Stimulated activated naive B cell treated with anti-CD40 and anti-IgM and Interleukin-4, amounts not matched to agents 10 μg/mL and 1 μg/mL and 100 μg/mL, for 72 hours (primary cell): ENCODE measurements at places on chromosomes 3 and 15.

DNA sequence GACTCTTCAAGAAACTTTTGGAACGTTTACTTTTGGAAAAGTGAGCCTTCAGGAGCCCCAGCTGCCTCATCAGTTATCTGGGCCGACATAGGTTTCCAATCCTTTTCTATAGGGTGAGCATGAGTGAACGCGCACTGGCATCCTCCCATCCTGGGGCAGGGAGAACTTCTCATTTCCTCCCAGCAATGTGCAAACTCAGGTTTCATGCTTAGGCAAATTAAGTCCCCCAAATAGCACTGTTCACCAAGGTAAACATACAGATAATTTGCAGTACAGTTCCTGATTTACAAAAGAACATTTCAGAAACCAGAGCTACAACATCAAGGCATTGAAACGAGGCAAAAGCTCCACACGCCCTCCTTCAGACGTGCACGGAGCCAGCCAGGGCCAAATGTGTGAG, 333.5 kb upstream of the NR2E3 start:
- no peak overlapping the region for H3K27ac ChIP-seq
- peaks cover 5% of the 10 kb centered on the region for H3K27me3 ChIP-seq
- no peaks in the 10 kb centered on the region for H3K4me1 ChIP-seq

DNA sequence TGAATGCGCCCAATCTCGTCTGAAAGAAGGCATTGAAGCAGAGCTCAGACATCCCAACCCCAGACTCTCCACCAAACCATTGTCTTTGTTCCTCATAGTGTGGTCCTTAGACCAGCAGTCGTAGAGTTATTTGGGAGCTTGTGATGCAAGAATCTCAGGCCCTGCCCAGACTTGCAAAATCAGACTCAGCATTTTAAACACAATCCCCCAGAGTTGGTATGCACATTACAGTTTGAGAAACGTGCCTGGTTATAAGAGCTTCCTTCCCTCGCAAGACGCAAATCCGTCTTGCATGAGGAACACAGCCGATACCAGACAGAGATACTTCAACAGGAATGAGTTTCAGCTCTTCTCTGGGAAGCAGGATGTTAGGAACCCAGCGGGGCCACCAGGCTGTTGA, 38.9 kb upstream of the IREB2 start:
- H3K4me1 ChIP-seq = no peaks in the 10 kb centered on the region
- H3K27ac ChIP-seq = no peak overlapping the region
- peaks cover 11% of the 10 kb centered on the region for H3K27me3 ChIP-seq
- H3K36me3 ChIP-seq = no peaks in the 10 kb centered on the region
- DNase-seq = no peak

- peaks cover 10% of the 10 kb centered on the region for H3K36me3 ChIP-seq
- H3K27me3 ChIP-seq = no peaks in the 10 kb centered on the region
- no peak overlapping the region for H3K4me3 ChIP-seq
- H3K4me1 ChIP-seq = peaks cover 26% of the 10 kb centered on the region
- DNase-seq = no peak
- H3K27ac ChIP-seq = no peak overlapping the region
Measured at GRCh38 chr15:38304481-38304880, 51.8 kb downstream of the SPRED1 start.

- H3K4me1 ChIP-seq = no peaks in the 10 kb centered on the region
- no peak for DNase-seq
- H3K36me3 ChIP-seq = no peaks in the 10 kb centered on the region
- H3K27me3 ChIP-seq = peaks cover 8% of the 10 kb centered on the region
- no peak overlapping the region for H3K4me3 ChIP-seq
Measured at GRCh38 chr3:55446850-55447249, 40.3 kb downstream of the WNT5A start.

DNA sequence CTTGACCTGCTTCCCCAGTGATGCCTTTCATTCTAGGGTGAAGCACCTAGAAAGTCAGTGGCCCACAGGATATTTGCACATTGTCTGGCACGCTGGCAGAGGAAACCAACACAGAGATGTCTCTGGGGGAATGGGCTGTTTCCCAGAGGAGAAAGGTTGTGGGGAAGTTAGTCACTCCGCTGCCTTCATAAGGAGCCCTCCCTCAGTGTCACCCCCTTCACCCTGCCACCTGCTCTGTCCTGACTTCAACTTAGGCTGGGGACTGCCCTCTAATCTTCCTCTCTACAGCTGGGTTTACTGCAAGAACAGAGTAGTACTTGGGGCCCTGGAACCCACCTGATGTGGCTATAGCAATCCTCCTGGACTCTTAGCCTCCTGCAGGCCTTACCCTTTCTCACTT, 5.7 kb downstream of the KLHDC8B start:
- no peak overlapping the region for H3K4me3 ChIP-seq
- peaks cover 39% of the 10 kb centered on the region for H3K27me3 ChIP-seq
- H3K27ac ChIP-seq = no peak overlapping the region
- DNase-seq = no peak
- peaks cover 5% of the 10 kb centered on the region for H3K4me1 ChIP-seq

DNA sequence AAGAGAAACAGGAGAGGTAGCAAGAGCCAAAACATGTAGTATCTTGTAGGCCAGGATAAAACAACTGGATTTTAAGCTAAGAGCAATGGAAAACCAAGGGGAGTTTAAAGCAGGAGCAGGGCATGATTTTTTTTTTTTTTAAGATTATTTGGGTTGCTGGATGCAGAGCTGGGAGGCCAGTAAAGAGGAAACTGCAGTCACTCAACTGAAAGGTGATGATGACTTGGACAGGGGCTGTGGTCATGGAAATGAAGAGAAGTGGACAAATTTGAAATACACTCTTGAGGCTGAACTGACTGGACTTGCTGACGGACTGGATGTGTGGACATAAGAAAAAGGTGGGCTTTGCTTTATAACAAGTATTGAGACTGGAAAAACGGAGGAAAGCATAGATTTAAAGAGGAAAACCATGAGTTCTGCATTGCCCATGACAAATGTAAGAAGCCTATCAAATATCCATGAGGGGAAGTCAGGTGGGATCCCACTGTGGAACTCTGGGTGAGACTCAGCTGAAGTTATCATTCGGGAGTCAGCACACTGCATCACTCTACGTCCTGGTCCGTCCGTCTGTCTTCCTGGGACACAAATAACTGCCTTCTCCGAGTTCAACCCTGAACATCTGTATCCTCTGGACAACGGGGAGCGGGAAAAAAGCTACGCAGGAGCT, 688 bp downstream of the XPC start:
- H3K4me3 ChIP-seq = peak overlapping the region; percentile 98
- peaks cover 35% of the 10 kb centered on the region for H3K4me1 ChIP-seq
- no peaks in the 10 kb centered on the region for H3K27me3 ChIP-seq
- peak overlapping the region; percentile 100 for H3K27ac ChIP-seq
- no peak for DNase-seq
- peaks cover 4% of the 10 kb centered on the region for H3K36me3 ChIP-seq

DNA sequence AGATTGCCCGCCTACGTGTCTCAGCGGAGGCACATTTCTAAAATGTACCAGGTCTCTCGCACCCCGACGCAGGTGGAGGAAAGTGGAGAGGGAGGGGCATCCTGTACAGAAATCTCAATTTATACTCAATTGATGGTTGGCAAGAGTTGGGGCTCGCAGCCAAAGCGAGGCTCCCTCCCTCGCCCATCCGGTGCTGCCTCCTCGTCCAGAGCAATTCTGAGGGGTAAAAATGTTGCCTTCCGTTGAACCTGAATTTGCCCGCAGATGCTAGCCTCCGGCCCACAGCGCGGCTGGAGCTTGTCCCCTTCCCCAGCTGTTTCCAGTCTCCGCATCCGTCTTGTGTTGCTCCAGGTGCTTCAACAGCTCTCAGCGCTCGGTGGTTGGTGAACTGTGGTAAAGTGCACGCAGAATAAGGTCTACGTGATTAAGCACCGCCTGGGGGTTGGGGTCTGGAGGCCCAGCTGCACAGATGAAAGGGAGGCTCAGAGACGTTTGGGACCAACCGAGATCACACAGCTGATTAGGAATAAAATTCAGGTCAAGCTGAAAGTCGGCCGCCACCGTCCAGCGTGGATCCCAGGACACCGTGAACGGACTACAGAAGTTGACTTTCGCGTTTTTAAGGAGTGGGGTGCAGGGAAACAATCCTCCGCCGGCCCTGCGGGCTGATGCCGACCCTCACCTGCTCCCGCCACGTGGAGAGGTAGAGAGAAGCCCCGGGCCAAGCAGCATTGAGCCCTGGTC, 846 bp upstream of the POLG start:
- peak overlapping the region; percentile 100 for H3K27ac ChIP-seq
- DNase-seq = no peak
- peak overlapping the region; percentile 93 for H3K4me3 ChIP-seq
- H3K27me3 ChIP-seq = peaks cover 7% of the 10 kb centered on the region
- peaks cover 21% of the 10 kb centered on the region for H3K36me3 ChIP-seq

GRCh38 chr3:74711913-74712512, 97.6 kb upstream of the CNTN3 start:
- no peaks in the 10 kb centered on the region for H3K36me3 ChIP-seq
- H3K27me3 ChIP-seq = no peaks in the 10 kb centered on the region
- no peak overlapping the region for H3K4me3 ChIP-seq
- H3K4me1 ChIP-seq = no peaks in the 10 kb centered on the region

DNA sequence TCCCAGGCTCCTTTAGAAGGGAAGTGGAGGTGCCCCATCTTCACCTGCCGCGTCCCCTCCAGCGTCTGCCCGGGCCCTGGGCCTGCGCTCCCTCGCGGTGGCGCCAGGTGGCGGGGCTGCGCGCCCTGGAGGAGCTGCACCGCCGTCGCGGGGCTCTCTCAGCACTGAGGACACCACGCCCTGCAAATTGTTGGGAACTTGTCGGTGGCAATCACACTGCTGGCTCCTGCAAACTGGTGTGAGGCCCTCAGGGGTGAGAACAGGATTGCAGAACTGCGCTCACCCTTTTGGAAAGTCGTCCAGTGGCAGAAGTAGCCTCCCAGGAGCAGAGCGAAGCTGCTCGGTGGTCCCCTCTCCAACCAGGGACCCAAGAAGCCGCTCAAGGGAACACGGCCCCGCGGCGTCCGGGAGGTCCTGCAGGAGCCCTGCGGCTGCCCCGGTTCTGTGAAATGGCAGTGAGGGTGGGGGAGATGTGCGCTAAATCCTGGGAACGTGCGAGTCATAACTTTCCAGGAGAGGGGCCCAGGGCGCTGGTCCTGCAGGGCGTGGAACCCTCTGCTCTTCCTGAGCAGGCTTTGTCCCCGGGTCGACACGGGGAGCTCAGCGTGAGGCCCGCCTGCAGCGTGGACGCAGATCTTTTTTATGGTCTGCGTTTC, 995 bp upstream of the LRRK1 start:
- peak overlapping the region; percentile 93 for H3K27ac ChIP-seq
- no peaks in the 10 kb centered on the region for H3K27me3 ChIP-seq
- H3K36me3 ChIP-seq = peaks cover 18% of the 10 kb centered on the region
- DNase-seq = peak; percentile 77
- H3K4me1 ChIP-seq = peaks cover 47% of the 10 kb centered on the region

GRCh38 chr3:100090669-100091005, 23.7 kb downstream of the FILIP1L start:
- H3K36me3 ChIP-seq = peaks cover 8% of the 10 kb centered on the region
- no peak overlapping the region for H3K27ac ChIP-seq
- H3K27me3 ChIP-seq = no peaks in the 10 kb centered on the region
- H3K4me1 ChIP-seq = peaks cover 25% of the 10 kb centered on the region

- H3K4me1 ChIP-seq = no peaks in the 10 kb centered on the region
- no peak for DNase-seq
- H3K36me3 ChIP-seq = no peaks in the 10 kb centered on the region
- H3K27ac ChIP-seq = no peak overlapping the region
- no peak overlapping the region for H3K4me3 ChIP-seq
Measured at GRCh38 chr3:161560008-161560637, 63.5 kb downstream of the OTOL1 start.

GRCh38 chr3:66093981-66094380, 55.3 kb upstream of the MAGI1 start:
- H3K4me1 ChIP-seq = no peaks in the 10 kb centered on the region
- no peaks in the 10 kb centered on the region for H3K36me3 ChIP-seq
- no peak for DNase-seq
- no peaks in the 10 kb centered on the region for H3K27me3 ChIP-seq
- H3K27ac ChIP-seq = no peak overlapping the region
- no peak overlapping the region for H3K4me3 ChIP-seq

DNA sequence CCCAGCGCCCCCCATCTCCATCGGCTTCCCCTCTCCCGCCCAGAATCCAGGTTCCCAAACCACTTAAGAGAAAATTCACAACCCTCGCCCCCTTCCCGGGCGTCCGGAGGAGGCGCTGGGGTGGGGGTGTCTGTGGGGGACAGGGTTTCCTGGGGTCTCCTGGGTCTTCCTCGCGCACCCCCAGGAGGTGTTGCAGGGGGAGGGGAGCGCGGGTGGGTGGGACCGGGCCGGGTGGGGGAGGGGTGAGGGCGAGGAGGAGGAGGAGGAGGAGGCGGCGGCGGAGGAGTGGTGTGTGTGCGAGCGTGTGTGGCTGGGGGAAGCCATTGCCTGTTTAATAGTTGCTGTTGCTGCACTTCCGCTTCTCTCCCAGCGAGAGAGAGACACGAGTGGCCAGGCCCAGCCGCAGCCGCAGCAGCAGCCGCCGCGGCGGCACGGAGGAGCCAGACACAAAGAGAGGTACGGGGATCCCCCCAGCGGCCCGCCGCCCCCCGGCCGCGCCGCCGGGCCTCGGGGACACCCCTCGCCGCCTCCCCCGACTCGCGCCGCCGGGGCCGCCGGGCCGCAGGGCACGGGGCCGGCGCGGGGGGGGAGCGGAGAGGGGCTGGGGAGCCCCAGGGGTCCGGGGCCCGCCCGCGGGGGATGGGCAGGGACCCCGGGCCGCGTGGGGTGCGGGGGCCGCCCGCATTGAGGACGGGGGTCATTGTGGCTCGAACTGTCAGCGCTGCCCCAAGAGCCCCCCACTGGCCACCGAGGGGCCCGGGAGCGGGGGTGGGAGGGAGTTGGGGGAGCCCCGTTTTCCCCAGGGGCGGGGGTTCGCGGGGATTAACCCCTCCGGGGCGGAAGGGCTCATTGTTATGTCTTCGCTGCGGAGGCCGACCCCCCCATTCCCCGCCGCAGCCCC, at the start of gene UBE2E1:
TSS of gene UBE2E1 (plus strand) at position 323 of the 901 bp plus-strand sequence. CDS start 1,315 bp downstream, outside the sequence.
- no peaks in the 10 kb centered on the region for H3K27me3 ChIP-seq
- H3K36me3 ChIP-seq = peaks cover 25% of the 10 kb centered on the region
- peak; percentile 72 for DNase-seq
- peak within 1 kb of the TSS; percentile 99 for H3K4me3 ChIP-seq
- peak within 1 kb of the TSS; percentile 99 for H3K27ac ChIP-seq
- peaks cover 44% of the 10 kb centered on the region for H3K4me1 ChIP-seq

DNA sequence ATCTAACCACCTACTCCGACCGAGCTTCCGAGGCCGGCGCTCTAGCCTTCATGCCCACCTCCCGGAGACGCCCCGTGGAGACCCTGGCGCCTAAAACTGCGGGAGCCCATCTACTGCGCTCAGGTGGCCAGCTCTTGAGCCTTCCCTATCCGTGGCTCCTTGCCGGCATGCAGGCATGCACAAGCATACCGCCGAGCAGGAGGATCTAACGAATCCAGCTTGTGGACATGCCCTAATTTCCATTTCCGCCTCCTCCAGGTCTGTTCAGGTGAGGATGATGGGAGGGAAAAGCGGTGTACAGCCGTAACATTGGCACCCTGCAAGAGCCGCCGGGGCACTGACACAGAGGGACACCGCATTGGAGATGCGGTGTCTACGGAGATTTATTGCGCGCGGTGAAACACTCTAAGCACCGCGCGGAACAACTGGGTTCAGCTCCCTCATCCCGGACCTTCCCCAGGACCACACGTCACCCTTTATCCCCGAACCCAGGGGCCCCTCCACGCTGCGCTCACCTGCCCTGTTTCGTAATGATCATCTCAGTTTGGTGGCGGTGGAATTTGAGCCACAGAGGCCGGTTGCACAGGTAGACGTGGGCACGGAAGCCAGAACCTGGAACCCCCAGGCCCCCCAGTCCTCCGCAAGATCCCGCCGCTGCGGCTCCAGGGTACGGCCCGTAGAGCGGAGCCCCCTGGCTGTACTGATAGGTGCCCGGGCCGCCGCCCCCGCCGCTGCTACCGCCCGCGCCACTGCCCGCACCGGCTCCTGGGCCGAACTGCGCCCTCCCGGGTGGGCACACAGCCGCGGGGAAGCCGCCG, 1.0 kb downstream of the EOMES start:
- H3K4me1 ChIP-seq = peaks cover 22% of the 10 kb centered on the region
- H3K27me3 ChIP-seq = peaks cover 90% of the 10 kb centered on the region
- peak overlapping the region; percentile 80 for H3K27ac ChIP-seq
- no peaks in the 10 kb centered on the region for H3K36me3 ChIP-seq
- H3K4me3 ChIP-seq = peak overlapping the region; percentile 71
